NCI-H2081 (cell line): ENCODE measurements at places on chromosomes 1 and 21.

DNA sequence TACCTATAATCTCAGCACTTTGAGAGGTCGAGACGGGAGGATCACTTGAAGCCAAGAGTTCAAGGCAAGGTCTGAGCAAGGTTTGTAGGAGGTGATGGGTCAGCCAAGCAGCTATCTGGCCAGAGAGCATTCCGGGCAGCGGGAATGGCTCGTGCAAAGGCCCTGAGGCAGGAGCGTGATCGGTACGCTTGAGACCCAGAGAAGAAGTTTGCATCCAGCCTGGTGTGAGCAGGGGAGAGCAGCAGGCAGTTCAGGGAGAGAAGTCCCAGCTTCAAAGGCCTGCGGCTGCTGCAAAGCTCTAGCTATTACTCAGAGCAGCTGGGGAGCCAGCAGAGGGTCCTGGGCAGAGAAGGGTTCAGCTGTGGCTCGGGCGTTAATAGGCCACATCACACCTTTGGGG lies 5.1 kb upstream of the SRARP start:
- no peak for DNase-seq

DNA sequence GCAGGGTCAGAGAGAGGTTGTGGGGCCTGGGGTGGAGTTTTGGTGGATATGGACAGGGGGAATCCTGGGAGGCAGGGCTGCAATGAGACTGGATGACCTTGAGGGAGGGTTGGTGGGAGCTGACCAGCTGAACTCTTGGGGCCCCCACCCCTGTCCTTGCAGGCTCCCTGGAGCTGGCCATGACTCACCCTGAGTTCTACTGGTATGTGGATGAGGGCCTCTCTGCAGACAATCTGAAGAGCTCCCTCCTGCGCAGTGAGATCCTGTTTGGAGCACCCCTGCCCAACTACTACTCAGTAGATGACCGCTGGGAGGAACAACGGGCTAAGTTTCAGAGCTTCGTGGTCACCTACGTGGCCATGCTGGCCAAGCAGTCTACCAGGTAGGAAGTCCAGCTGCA lies 23.6 kb downstream of the DISP3 start:
- DNase-seq = no peak

GRCh38 chr1:16434501-16434900 lies 2.7 kb downstream of the SPATA21 start:
- DNase-seq = no peak

DNA sequence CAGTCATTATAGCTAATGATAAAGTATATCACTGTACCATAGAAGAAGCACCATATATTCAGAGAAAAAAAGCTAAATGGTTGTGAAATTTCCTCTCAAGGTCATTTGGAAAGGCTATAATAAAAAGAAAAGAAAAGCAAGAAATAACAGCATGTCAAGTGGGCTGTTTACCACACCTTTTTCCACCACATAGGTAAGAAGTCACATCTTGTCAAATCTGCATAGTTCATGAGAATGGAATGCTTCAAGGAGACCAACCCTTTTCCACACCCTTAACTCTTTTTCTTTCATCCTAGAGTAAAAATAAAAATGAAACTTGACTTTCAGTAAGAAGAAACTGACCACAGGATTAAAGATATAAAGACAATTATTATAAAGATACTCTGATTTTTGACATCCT lies 91.2 kb downstream of the ATP6V1G3 start:
- DNase-seq = no peak

DNA sequence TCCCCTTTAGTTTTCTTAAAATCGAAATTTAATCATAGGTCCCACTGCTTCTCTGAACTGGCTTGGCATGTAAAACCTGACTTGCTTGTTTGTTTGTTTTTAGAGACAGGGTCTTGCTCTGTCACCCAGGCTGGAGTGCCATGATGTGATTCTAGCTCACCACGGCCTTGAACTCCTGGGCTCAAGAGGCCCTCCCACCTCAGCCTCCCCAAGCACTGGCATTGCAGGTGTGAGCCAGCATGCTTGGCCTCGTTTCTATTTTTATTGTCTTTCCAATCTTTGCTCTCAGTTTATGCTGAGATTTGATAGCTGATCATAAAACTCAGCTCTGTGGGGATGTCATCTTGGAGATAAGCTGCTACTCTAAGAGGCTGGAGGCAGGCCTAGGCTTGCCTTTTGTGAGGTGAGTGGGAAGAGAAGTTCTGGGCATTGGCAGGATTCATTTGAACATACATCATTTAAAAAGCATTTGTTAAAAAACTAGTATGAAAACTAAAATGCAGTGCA lies 51.5 kb upstream of the GCLM start:
- no peak for DNase-seq
